NCI-H2081 (cell line): ENCODE measurements at places on chromosomes 3 and 15.
A peak's percentile ranks its signal among the peaks of the same experiment; 100 is the strongest.

- no peak for DNase-seq
Observed at GRCh38 chr15:36815786-36816185, 236.4 kb downstream of the CDIN1 start.

GRCh38 chr3:119723022-119723421, 20.2 kb downstream of the CFAP91 start:
- DNase-seq = no peak

- DNase-seq = no peak
Observed at GRCh38 chr15:88797663-88798339, 5.4 kb upstream of the ACAN start.

- peak; percentile 46 for DNase-seq
Observed at GRCh38 chr15:35519541-35520149, 26.3 kb downstream of the DPH6 start.

DNA sequence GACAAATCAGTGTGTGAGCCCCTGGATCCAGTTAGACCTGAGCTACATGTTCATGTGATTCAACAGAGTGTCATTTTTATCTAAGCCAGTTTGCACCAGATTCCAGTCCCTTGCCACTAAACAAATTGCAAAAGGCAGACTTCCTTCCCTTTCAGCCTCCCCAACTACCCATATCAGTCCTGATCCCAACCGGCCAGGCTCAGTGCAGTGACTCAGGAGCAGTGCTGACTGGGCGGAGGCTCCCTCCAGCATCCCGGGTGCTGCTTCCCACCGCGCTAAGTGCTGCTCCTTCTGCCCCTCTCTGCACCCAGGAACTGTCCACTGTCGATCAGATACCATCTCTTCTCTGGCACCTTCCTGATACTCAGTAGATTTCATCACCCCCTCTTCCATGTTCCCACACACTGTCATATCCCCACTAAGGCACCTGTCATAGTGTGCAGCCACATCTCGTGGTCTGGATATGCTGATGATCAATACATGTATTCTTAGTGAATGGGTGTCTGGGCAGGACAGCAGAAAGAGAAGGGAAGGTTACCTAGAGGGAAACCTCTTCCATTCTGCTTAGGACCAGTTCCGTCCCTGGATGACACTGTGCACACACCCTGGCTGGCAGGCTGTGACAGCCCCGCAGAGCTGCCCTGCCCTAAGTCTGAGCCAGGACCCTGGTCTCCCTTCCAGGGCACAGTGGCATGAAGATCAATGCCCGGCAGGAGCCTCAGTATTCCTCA, 108.8 kb upstream of the RAD18 start:
- DNase-seq = no peak

- no peak for DNase-seq
Observed at GRCh38 chr15:99906793-99907192, 173.6 kb upstream of the LYSMD4 start.

GRCh38 chr3:173932624-173933023, 535.1 kb downstream of the NLGN1 start:
- DNase-seq = peak; percentile 18

- peak; percentile 90 for DNase-seq
Observed at GRCh38 chr3:135532021-135532420, 433.5 kb upstream of the PPP2R3A start.

- no peak for DNase-seq
Observed at GRCh38 chr3:185058796-185059195, 94.1 kb downstream of the C3orf70 start.

DNA sequence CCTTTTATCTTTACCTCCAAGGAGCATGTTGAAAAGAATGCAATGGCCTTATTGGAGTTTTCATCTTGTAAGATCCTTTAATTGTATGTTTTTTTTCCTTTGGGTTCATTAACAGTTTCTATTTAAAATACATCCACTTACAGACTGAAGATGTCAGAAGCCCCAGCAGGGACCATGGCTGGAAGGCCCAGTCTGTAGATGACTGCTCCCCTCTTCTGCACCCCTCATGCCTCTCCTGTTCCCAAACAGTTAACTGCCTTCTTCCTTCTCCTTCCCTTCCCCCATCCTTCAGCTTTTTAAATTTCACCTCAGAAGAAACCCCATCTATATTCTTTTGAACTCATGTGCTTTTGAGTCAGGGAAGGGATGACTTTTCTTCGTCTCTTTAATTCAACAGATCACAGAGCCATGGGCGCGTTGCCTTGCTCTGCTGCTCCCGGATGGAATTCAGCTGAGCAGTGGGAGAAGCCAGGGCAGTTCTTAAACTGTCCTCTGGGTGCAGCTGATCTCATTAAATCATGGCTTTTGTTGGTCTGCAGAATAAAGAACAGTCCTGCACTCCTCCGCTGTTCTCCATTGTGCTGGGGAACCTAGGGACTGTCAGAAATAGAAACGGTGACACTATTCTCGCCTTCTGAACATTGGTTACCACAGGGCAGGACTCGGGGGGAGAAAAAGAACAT, 71.5 kb upstream of the EIF1B start:
- DNase-seq = no peak

- DNase-seq = peak; percentile 47
Observed at GRCh38 chr15:24878153-24878552, 76.6 kb upstream of the SNRPN start.

DNA sequence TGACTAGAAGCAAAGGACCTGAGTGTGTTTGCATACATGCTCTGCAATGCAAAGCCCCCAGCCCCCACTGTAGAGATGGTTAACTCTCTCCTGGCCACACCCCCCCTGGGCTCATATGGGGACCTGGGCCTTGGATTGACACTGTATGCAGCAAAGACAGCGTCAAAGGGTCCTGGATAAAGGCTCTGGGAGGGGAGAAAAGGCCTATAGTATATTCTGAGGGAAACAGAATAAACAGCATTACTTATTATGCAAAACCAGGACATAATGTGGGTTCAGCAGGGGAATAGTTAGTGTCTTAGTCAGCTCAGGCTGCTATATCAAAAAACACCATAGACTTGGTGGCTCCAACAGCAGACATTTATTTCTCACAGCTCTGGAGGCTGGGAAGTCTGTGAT, 158.7 kb downstream of the APBA2 start:
- DNase-seq = no peak

DNA sequence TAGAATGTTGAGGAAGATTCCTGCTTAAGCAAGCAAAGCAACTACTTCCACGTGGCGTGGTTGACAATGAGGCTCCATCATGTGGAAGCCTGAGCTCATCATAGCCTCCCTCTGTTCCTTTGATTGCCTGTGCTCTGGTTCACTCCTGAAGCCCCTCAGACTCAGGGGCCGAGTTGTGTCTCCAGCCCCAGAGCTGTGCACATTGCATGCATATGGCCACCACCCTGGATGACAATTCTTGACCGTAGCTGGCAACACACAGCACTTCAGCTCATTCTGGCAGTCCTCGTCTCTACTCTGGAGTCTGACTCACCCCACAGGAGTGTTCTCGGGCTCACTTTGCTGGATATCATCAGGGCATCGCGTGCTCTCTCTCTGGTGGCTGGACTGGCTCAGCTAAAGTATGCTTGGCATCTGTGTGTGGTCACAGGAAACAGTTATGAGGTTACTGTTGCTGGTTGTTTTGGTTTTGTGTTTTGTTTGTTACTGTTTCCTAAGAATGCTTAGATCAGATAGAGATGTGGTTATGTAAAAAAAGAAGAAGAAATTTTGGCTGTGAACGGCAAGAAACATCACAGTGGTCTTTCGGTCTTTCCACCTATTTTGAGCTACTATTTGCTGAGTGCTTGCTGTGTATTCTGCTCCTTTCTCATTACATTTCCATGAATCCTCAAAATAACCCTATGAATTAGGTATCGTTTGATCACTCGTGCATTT, 41.6 kb upstream of the MRPS22 start:
- no peak for DNase-seq

DNA sequence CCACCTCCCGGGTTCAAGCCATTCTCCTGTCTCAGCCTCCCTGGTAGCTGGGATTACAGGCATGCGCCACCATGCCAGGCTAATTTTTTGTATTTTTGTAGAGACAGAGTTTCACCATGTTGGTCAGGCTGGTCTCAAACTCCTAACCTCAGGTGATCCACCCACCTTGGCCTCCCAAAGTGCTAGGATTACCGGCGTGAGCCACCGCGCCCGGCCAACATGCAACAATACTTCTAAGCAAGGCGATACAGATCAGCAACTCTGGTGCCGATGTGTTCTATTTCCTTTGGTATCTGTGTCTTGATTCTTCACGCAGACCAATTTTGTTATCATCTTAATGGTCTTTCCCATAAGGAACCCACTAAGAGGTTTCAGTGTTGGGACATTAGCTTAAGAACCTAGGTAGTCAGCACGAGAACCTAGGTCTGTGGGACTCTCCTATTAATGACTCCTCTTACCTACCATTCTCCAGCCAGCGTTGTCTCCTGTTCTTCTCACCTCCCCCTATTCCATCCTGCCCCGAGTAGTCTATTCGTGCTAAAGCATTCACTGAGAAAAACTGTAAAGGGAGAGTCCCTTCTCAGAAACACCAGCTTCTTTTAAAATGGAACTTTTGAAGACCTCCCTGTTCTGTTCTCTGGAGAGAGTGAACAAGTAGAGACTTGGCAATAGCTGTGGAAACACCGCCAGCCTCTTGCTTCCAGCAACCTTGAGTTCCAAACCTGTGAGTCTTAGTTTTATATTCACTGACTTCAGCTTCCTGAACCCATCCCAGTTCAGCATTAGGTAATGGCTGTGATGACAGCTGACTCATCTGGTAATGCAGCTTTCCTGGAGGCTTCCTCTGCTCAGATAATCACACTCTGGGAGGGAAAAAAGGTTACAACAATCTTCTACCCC, 61.2 kb downstream of the TSC22D2 start:
- no peak for DNase-seq

GRCh38 chr3:142931222-142931621, 32.3 kb downstream of the PAQR9 start:
- DNase-seq = no peak

- no peak for DNase-seq
Observed at GRCh38 chr3:21446027-21446426, 305.0 kb downstream of the ZNF385D start.

DNA sequence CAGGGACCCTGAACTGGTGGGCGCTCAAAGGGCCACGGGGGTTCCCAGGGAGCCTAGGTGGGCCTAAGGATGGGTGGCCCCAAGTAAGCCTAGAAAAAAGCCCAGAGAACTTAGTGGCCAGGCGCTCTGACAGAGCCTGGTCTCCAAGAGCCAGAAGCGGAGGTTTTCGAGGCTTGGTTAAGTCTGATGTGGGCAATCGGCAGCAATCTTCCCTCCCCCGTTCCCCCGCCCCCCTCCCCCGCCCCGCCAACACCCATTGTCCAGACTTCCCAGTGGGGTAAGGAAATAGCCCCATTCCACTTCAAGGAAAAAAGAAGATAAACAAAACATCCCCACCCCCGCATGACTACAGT, 6.7 kb downstream of the EOMES start:
- DNase-seq = no peak

GRCh38 chr15:79122991-79123390, 32.4 kb upstream of the RASGRF1 start:
- no peak for DNase-seq

DNA sequence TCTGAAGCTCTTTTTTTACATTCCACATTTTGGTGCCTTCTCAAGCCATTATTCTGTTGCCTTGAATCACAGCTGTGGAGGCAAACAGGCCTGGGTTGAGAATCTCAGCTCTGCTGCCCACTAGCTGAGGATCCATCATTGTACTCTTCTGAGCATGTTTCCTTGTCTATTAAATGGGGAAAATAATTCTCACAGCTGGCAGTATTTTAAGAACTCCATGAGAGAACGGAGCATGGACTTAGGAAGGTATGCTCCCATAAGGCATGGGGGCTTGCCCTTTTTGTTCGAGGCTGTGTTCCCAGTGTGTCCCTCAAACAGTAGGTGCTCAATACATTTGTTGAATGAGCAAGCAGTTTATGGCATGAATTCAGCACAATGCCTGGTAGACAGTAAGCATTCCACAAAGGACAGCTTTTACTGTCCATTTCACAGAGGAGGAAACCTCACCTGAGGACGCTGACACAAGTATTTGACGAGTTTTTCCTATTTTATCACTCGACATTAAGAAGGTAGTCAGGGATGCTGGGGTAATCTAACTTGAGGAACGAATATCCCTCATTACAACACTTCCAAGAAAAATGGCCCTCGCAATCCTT, 2.1 kb upstream of the PTPRG start:
- DNase-seq = no peak

- no peak for DNase-seq
Observed at GRCh38 chr3:172840463-172840862, 89.9 kb downstream of the ECT2 start.

- no peak for DNase-seq
Observed at GRCh38 chr3:9316881-9317361, 45.9 kb upstream of the THUMPD3 start.

- DNase-seq = no peak
Observed at GRCh38 chr15:63941698-63942465, 104.4 kb downstream of the DAPK2 start.

GRCh38 chr3:139388821-139389551, 461 bp downstream of the COPB2 start:
- DNase-seq = peak; percentile 70

DNA sequence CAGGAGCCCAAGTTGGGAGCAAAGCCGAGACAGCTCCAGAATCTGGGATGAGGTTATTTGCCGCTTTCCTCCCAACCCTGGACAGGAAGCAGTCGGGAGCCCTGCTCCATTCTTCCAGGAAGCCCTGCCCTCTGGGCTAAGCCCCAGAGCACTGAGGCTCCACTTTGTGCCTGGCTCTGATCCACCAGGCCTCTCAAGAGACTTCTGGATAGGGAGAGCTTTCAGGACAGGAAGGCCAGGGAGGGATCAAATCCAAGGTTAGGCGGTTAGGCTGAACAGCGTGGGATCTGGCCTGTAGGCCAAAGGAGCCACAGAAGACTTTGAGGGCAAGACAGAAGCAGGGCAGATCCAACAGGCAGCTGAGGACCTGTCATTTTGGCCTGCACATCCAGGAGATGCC, 835 bp downstream of the STOML1 start:
- no peak for DNase-seq

- no peak for DNase-seq
Observed at GRCh38 chr3:186596568-186597287, 16.1 kb upstream of the AHSG start.

GRCh38 chr15:61528581-61528910, 299.4 kb upstream of the RORA start:
- DNase-seq = peak; percentile 42

DNA sequence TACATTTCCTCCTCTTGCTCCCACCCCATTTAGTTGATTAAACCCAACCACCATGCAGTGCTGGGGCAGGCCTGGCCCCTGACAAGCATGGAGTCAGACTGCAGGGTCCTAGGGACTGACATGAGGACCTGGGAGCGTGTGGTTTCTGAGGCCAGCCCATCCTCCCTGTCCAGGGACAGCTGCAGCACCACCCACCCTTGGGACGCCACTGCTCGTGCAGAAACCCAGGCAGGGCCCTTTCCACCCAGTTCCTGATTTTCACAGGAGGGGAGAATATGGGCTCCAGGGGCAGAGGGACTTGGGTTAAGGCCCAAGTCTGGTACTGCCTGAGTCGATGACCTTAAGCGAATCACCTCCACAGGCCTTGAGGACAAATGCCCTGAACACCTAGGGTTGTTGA, 23.7 kb downstream of the PLXND1 start:
- DNase-seq = no peak

GRCh38 chr3:107241217-107241616, 136.0 kb upstream of the CCDC54 start:
- DNase-seq = peak; percentile 13

GRCh38 chr3:138949002-138949418, 2.0 kb downstream of the FOXL2NB start:
- no peak for DNase-seq
